ENCODE measurements at places on chromosomes 2 and 18.

DNA sequence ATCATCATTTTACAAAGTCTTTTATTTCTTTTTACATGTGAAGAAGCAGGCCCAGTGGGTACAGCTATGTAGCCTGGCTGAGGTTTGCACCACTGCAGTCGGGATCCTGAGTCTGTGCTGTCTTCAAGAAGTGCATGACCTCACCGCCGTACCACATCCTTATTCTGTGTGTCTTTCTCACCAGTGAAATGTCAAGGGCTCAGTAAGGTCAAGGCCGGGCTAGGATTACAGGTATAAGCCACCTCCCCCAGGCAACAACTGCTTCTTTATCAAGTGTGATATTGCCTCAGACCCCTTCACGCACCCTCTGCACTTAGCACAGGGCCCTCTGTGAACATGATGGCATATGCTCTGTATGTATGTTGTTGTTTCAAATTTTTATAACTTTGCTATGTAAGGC, 76.7 kb downstream of the PIEZO2 start:
- DNase-seq = no peak

DNA sequence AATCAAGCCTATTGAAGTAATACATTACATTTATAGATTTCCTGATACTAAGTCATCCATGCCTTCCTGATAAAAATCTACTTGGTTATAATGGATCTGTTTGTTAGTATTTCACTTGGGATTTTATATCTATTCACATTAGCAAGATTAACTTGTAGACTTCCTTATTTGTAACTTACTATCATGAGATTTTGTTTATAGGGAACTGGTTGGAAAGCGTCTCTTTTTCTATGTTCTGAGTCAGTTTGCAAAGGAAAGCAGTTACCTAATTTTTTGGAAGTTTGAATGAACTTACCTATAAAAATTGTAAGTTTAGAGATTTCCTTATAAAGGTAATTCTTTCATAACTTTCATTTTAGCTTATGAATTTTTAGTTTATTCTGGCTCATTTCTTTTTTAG, 141.4 kb downstream of the SMAD7 start:
- DNase-seq = no peak

- no peak for DNase-seq
These were observed 27.2 kb upstream of the BBS5 start for GRCh38 chr2:169452080-169452479.

- no peak for DNase-seq
These were observed 311.5 kb downstream of the CDH2 start for GRCh38 chr18:27865431-27865830.

DNA sequence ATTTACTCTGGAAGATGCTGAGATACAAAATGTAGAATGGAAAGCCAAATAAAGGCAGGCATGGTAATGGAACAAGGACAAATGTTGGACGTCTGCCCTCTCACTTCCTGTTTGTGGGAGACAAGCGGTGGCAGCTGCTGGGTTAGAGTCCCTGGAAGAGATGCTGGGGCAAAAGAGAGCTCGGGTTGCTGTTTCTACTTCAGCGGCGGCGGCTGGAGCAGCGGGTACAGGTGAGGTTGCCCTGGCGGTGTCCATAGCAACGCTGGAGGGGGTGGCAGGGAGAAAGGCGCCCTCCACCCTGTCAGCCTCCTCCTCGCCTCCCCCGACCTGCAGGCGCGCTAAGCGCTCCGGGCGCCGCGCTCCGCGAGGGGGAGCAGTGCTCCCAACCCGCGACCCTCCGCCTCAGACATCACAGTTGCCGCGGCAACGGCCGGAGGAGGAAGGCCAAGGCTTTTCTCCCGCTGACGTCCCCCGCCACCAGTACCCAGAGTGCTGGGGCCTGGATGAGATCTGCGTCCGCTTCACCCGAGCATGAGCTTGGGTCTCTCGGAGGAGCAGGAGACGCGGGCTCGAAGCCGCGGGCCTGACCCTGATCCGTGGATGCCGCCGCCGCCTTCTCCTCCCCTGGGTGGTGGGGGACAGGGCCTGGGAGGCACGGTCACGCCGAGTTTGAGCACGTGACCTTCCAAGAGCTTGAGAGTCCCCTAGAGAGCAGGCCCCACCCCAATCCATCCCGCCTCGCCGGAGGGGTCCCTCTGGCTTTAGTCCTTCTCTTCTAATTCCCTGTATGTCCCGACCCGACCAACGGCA, 65.6 kb downstream of the NOL4 start:
- DNase-seq = peak; percentile 50

DNA sequence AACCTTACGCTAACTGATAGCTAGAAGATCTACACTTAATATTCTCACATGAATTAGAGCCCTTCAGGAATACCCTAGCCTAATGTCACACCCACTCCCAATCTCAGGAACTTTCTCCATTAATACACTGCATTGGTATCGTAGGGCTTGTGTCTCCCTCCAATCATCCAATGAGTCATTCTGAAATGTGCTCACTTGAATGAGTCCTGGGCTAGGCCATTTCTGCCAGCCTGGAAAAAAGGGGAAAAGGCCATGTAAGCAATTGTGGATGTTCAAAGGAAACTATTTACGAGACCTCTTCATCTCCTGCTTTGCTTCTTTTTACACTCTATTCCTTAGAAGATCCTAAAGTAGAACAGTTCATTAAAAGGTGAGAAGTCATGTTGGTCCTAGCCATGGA, 18.8 kb downstream of the ZEB2 start:
- DNase-seq = no peak

DNA sequence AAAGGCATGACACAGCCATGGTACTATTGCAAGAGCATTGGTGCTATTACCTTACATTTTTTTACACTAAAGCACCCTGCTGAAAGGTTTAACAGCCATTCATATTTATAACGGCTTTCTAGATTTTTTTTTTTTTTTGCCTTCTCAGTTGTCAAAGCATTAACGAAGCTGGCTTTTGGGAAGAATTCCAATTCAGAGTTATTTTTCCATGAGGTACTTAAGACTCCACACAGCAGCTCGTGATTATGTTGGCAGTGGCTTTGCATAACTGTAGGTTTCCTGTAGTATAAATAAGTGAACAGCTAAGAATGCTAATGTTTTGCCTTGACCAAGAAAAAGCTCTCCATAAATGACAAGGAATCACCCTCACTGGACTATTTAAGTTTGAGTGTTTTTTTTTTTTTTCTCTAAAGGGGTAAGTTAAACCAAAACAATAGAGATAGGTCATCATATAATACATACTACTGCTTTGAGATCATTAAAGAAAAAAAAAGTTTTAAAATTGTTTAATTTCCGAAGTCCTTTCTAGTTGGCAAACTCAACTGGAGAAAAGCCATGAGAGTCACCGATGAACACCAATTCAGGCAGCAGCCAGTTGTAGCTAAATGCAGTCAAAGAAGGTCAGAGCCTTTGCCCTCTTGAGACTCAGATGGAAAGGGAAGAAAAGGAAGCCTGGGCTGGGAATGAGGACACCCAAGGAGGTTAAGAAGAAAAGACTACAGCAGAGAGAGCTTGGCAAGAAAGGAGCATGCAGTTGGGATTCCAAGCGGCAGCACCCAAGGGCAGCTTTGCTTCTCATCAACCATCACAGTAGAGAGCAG, 187.4 kb upstream of the NCKAP5 start:
- no peak for DNase-seq

DNA sequence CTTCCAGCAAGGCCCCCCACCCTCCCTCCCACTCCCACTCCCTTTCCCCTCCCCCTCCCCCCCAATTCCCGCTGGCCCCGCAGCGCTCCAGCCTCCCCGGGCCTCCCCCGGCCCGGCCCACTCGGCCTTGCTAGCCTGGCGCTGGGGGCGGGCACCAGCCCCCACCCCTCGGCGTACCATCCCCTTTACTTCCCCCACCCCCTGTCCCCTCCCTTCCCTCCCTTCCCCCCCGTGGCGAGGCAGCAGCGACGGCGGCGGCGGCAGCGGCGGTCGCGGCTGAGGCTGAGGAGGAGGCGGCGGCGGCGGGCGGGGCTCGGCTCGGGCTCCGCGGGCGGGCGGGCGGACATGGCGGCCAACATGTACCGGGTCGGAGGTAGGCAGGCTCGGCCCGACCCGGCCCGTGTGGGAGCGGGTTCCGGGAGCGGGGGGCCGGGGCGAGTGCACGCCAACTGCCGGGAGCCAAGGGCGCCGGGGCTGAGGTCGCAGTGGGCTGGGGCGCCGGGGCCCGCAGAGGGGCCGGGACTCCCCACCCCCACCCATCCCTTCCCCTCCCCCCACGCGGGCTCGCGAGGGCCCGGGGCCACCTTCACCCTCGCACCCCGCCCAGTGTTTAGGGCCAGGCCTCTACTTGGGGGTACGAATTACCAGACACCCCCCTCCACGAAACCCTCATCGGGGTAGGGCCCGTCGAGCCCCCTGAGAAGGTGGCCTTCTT, at the start of gene MTA3:
Gene MTA3 (plus strand): TSS at position 232 of the 715 bp plus-strand sequence. CDS start 114 bp downstream, at position 346.
- DNase-seq = peak; percentile 67

GRCh38 chr2:46663614-46664013, 184.2 kb downstream of the TMEM247 start:
- DNase-seq = no peak

- peak; percentile 67 for DNase-seq
These were observed 53.1 kb downstream of the HPCAL1 start for GRCh38 chr2:10355471-10356438.

DNA sequence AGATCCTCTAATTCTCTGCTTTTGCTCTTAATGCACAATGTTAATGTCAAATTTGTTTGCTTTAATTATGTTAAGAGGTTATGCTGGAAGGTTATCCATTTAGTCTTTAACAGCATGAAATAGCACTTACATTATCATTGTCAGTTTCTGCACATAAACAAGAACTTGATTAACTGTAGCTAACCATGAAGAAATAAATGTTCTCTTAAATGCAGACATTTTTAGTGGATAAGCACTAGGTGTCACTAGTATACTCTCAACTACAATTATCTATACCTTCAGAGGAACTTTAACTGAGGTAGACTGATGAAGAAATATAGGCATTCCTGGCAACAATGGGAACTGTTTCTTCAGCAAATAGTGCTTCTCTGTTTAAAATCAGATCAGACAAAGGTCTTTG, 178.8 kb upstream of the CHST9 start:
- no peak for DNase-seq

GRCh38 chr2:174493549-174494331, 6.9 kb upstream of the GPR155 start:
- no peak for DNase-seq

DNA sequence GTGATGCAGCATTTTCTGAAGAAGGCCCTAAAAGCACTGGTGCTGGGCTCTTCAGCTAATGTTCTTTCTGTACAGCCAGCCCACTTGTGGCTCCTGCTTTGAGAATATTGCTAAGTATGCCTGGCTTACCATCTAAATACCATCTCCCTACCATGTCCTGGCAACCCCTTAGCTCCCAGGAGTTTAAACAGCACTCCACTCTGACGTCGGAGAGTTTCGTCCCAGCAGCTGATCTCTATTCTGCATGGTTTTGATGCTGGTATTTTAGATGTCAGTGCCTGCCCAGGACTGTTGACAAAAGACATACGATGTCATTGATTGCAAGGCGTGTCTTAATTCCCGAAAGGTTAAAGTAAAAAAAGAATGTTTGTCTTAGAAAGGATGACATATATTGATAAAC, 47.0 kb upstream of the AFF3 start:
- no peak for DNase-seq

- no peak for DNase-seq
These were observed 76.9 kb upstream of the MAP3K20 start for GRCh38 chr2:172998547-172999272.

DNA sequence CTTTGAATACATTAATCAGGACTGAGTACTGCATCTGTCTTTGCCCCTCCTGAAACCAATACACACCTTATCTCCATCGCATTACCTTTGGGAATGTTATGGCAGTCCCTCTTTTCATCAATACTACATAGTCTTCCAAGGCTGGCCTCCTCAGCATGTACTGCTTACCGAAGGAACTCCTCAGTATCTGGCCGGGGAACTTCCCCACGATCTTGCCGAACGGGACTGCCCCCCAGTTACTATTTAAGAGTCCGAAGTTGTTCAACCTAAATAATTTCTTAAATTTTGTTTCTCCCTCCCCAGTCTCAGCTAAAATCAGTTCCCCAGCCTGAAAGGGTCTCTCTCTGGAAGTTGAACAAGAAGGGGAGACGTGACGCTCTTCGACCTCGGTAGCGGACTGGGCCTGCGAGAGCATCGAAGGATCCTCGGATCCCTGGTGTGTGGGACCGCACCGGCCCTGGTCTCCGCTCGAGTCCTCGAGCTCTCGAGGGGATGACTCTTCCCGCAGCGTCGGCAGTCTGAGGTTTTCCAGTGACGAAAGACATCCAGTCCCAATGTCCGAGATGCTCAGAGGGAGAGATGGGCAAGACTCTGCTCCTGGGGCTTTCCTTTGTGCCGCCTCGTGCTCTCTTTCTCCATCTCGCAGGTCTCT, 489 bp downstream of the TRMT61B start:
- peak; percentile 11 for DNase-seq

- DNase-seq = no peak
These were observed 235.0 kb downstream of the MYCN start for GRCh38 chr2:16175247-16175825.

DNA sequence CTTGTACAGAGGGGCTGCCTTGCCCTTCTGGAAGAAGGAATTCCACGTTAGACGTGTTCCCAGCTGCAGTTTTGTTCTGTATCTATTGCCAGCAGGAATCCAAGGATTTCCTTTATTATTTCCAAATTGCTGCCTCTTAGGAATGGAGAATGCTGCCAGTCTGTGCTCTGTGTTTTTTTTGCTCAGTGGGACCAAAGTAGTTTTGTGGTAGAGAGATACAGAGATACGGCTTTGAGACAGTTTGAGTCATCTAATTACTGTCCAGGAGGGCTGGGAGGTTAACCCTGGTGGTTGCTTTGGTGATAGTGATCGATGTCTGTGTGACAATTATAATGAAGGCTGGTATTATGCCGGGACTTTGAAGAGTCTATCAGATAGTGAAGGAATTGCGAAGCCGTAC, 26.3 kb downstream of the ASAP2 start:
- no peak for DNase-seq

DNA sequence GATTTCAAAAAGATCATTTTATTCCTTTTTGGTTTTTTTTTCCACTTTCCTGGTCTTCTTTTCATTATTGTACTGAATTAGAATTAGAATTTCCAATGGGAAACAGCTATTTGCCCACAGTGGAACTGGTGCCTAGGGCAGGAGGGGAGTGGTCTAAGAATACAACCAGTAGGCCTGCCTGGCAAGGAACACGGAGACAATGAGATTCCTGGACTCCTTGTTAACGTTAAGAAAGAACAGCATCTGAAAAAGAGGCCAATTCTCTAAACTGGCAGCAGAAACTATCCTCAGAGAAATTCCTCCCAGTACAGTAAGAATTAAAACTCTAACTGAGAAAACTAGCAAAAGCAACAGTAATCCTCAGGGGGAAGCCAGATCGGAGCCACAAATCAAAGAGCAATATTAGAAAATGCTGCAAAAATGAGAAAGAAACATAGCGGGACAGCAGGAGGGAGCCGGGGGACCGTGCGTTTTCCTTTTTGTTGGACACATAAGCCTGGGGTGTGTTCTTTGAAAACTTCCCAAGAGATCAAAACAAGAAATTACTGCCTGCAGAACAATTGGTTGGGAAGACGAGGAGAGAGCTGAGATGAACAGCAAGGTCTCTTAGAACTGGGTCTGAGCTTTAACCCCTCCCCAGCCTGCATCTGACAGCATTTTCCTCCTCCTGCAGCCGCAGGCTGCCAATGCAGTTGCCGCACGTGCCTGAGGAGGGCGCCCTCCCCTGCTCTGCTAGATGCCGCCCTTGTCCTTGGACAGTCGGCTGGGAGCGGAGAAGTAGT, 776.0 kb downstream of the TSN start:
- DNase-seq = no peak
